Amniotic stem cell (primary cell): ENCODE measurements at places on chromosomes 2 and 18.

GRCh38 chr2:182713601-182714000 is 2.5 kb upstream of the DNAJC10 start:
- DNase-seq: no peak

- no peak for DNase-seq
Measured at GRCh38 chr2:113242327-113242726, 36.4 kb downstream of the PAX8 start.

GRCh38 chr2:170972296-170973224 is 43.5 kb downstream of the GORASP2 start:
- DNase-seq: no peak

DNA sequence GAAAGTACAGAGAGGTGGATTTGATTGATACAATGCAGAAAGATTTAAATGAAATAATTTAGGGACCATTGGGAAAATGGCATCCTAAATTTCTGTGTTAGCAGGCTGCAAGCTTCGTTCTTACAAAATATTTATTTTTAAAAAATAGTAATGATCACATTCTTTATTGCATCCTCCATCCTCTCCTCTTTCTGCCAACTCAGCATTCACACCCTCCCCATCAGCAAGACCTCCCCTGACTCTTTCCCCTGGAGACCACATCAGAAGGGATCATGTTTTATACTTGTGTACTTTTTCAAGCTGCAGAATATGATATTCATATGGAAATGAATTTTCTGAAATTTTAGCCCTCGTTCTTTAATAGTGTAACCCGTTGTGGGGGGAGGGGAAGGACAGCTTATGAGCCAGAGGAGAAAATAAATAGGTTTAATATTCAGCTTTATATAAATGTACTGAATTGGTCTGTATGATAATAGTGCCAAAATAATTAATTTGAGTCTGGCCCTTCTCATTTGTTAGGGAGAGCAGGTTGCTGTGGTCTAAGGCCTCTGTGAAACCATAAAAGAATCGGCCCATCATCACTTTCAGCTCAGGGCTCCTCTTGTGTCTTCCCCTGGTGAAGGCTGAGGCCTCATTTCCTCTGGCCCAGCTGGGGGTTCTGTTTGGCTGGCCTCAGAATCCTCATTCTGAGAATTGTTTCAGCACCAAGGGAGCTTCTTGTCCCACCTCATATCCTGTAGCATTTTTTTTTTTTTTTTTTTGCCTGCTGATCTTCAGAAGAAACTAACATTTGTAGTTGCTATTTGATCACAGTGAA is 330.8 kb downstream of the TXNL1 start:
- DNase-seq: no peak

GRCh38 chr2:1607236-1607920 is 136.9 kb downstream of the PXDN start:
- DNase-seq: no peak

DNA sequence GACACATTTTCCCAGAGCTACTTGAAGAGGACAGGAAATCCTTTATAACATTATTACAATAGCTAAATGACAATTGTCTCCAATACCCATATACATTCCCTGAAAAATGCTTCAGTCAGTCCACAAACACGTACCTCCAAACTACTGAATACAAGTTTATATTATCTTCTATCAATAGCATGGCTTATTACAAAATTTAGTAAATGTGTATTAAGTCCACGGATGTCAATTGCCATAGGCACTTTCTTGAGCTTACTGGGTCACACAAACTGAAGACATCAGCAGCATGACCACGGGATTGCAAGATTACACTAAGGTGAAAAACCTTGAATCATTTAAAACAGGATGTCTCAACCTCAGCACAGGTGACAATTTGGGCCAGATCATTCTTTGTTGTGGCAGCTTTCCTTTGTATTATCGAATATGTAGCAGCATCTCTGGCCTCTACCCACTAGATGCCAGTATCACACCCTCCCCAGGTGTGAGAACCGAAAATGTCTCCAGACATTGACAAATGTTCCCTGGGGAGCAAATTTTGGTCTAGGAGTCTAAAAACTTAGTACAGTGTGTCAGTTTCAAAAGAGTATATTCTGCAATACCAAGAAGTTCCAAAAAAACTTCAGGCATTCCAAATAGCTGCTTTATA is 1.4 kb downstream of the MBD2 start:
- DNase-seq: no peak

- no peak for DNase-seq
Measured at GRCh38 chr2:33526132-33526531, 49.7 kb downstream of the RASGRP3 start.

- no peak for DNase-seq
Measured at GRCh38 chr2:105775809-105776559, 31.3 kb downstream of the NCK2 start.

- no peak for DNase-seq
Measured at GRCh38 chr2:102915128-102915527, 153.3 kb downstream of the TMEM182 start.

DNA sequence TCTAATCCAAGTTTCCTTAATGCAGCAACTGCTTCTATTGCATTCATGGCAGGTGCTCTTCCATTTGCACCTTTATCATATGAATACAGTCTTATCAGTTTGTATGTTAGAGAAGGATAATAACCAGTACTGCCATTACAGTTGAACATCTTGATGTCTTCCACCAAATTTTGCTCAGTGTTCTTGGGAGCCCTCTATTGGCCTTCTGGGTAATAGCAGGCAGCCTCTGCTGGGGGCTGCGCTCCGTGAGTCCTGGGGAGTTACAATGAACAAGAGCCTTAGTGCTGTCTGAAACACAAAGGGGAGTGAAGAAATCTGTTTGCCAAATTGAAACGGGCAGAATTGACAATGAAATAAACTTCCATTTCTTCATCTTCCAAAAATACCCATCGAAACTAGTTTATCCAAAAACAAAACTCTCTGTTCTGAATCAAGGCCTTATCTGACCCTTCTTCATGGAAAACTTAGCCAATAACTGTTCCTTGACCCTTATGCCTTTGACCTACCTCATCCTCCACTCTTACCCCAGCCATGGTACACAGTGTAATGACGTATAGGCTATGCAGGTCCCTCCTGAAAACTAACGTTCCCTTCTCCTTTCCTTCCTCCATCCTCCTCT is 79.9 kb downstream of the ALK start:
- DNase-seq: no peak

DNA sequence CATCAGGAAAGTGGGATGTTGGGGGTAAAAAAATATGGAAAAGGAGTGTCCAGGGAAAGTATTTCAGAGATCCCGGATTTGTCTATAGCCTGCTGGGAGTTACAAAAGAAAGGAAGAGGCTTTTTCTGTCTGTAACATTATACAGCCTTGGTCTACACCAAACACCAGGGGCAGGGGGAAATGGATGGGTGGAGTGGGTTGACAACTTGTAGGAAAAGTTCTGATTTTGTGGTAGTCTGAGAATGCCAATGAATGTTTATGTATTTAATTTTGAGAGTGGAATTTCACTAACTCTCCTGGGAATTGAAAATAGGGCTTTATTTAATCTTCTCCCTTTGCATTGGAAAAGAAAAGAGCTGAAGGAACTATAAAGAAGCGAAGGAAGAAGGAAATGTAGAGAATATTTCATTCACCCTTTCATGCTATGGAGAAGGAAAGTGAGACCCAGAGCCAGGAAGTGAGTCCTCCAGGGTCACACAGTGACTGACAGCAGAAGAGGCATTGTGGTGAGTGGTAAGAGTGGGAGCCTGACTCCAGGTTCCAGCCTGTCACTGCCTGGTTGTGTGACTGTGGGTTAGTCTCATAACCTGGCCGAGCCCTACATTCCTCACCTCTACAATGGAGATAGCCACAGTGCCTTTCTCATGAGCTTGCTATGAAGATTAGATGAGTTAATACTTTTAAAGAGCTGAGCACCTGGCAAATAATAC is 346.3 kb upstream of the TNP1 start:
- no peak for DNase-seq

DNA sequence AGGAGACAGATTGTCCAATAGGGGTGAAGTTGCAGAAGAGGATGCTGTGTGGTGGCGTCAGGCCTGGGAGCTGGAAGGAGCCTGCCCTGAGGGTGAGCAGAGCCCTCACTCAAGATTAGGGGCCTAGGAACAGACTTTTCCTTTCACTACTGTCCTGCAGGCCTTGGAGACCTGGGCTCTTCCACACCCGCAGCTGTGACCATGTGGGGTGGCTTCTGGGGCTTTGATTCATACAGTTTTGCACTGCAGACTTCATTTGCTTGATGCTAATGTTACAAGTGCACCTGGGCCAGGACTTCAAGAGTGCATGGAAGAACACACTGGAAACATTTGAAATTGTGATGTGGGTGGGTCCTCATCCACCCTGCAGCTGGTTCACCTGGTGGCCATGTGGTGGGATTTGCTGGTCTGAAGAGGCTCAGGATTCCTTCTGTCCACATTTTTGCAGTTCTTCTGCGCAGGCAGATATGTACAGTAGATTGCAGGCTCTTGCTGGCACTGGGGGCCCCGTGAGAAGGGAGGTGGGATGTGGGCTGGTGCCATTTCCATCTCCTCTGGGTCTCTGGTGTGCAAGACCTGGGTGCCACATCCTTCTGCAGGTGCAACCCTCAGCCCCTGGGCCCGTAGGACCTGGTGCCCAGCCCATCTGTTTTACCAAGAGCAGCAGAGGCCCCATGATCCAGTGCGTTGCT is 9.9 kb downstream of the GLI2 start:
- no peak for DNase-seq

- no peak for DNase-seq
Measured at GRCh38 chr2:171894612-171894947, 536 bp upstream of the SLC25A12 start.

- DNase-seq: no peak
Measured at GRCh38 chr2:24330161-24330560, 30.2 kb downstream of the ITSN2 start.

GRCh38 chr18:79400591-79401381 is 5.1 kb downstream of the NFATC1 start:
- no peak for DNase-seq
